ENCODE measurements at places on chromosomes 4 and X.

DNA sequence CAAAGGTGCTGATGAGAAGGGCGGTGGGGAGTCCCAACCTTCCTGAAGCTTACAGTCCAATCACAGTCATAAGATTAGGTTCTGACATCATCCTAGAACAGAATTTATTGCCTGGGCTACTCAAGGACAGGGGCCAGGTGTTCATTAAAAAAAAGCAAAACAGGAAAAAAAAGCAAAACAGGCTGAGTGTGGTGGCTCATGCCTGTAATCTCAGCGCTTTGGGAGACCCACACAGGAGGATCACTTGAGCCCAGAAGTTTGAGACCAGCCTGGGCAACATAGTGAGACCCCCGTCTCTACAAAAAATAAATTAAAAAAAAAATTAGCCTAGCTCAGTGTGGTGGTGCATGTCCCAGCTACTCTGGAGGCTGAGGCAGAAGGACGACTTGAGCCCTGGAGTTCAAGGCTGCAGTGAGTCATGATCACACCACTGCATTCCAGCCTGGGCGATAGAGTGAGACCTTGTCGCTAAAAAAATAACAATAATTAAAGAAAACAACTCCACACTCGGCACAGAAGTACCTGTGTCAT is 3.0 kb downstream of the RAB9A start:
- DNase-seq: no peak

DNA sequence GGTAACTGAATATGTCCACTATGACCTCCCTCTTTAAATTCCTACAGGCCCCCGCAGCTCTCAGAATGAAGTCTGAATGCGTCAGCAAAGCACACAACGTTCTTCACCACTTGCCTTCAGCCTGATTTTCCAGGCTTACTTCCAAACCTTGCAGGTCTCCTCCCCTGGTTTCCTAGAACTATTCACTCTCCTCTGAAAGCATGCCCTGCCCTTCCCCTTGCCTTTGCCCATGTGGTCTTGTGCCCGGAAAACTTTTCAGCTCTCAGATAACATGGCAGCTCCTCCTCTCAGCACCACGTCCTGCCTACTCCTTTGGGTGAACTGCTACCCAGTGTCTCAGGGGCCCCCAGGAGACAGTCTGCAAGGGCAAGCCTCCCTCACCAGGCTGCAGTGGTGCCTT is 268.5 kb upstream of the LDB2 start:
- DNase-seq: no peak

DNA sequence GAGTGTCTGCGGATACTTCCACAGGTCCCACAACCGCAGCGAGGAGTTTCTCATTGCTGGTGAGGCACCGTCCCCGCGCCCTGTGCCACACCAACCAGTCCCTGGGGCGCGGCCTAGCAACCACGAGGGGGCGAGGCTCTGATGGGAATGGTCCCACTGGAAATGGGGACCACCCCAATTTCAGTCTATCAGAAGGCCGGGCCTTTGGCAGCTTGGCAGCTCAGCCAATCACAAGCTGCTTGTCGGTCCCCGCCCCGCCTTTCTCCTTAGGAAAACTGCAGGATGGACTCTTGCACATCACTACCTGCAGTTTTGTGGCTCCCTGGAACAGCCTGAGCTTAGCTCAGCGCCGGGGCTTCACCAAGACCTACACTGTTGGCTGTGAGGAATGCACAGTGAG is 3.0 kb downstream of the TIMP1 start:
- DNase-seq: no peak

- no peak for DNase-seq
Measured at GRCh38 chr4:105451346-105451745, 22.5 kb downstream of the PPA2 start.

DNA sequence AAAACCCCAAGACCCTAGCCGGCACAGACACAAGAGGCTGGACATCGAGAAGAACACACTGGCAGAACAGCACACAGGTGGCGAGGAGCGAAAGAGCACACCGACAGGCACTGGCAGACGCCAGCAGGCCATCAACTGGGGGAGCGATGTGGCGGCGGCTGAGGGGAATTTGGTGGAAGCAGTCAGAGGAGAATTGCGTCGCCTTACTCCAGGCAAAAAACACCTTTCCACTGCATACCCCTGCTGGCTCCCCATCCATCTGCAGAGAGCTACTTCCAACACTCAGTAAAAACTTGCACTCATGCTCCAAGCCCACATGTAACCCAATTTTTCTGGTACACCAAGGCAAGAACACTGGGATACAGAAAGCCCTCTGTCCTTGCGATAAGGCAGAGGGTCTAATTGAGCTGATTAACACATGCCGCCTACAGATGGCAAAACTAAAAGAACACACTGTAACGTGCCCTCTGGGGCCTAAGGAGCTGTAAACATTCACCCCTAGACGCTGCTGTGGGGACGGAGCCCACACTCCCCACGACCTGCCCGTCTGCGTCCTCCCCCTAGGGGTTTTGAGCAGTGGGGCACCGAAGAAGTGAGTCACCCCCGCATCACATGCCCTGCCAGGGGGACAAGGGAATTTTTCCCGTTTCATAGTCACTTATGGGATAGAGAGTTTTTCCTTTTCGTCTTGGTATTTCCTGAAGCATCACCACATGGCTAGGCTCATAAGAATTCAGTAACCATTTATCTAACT is 262.3 kb downstream of the KCTD8 start:
- DNase-seq: no peak

DNA sequence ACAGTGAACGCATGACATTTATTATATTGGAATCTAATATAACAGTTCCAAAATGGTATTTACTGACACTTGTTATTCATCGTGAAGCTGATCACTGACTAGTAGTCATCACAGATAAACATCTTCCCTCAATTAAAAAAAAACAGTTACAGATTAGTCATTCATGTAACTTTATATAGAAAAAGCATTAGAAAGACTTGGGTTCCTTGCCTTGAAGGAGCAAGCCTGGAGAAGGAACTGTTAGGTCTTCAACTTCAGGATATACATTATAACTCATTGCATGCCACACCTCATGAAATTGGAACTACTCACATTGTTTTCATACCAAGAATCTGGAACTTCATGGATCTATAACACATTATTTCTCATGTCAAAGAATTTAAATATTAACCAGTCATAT is 317.7 kb downstream of the CCSER1 start:
- DNase-seq: no peak

DNA sequence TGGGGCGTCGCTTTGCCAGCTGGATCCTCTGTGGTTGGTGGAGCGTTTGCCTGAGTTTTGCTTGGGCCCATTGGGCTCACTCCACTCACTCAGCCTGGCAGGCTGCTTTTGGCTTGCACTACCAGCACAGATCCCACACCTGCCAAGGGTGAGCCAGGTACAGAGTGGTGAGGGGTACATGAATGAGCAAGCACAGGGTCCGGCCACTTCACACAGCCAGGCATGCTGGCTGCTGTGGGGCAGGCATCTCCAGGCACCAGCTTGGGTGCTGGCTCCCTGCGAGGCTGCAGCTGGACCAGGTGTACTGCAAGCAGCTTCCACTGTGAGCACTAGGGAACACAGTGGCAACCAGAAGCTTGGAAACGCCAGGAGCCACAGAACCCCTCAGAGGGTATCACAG is 60.1 kb upstream of the NPNT start:
- DNase-seq: no peak

- no peak for DNase-seq
Measured at GRCh38 chrX:44344687-44345086, 1.2 kb upstream of the EFHC2 start.

DNA sequence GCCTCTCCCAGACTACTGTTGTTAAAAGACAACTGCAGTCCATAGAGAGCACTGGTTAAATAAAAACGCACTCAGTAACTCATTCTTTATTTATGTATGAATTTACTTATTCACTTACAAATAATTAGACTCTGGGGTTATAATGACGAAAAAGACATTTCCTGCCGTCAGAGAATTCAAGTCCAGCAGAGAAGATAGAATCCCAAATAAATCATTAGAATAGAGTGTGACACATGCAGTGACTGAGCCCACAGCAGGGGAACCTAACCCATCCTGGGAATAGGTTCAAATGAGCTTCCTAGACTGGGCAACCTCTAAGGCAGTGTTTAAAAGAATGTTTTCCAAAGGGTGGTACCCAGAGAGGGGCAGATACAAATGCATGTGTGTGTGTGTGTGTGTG is 53.9 kb downstream of the FGFBP1 start:
- no peak for DNase-seq

DNA sequence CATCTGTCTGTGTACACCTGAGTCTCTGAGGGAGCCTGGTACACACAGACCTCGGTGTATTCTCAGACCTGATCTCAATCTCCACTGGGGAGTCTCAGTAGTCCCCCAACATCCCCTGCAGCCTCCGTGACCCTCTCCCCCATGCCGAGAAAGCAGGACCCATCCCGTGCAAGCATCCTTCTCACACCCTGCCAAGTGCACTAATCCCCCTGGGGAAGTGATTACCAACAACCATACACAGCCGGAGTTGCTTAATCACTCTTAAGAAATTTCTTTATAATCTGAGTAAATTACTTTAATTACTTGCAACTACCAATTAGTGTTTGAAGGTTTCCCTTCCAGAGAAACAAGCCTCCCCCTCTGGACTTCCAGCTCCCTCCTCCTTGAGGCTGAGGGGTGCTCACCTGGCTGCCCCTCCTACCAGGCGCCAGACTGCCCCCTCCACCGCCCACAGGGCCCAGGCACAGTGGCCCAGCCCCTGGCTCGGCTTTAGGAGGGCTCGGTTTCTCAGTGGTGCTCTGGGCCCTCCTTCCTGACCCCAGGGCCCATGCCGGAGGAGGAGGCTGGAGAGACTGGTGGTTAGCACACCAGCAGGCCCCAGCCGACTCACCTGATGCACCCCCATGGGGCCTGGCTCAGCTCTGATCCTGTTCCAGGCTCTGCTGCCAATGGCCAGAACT is 43.8 kb downstream of the PJA1 start:
- DNase-seq: no peak

- no peak for DNase-seq
Measured at GRCh38 chr4:4338210-4339001, 48.4 kb downstream of the ZBTB49 start.

DNA sequence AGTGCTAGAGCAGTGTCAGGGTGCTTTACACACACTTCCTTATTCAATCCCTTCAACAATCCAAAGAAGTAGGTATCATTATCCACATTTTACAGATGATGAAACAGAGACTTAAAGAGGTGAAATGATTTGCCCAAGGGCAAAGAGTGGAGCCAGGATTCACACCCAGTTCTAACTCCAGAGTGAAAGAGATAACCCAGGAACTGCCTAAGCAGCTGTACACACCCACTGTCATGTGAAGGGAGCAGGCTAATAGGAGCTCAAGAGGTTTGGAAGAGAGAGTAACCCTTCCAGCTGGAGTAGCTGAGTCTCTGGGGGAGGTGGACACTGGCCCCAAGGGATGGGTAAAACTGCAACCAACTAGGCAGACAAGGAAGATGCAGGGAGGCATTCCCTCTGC is 92.5 kb downstream of the FBXL5 start:
- no peak for DNase-seq

- no peak for DNase-seq
Measured at GRCh38 chrX:72392816-72393800, 87.4 kb upstream of the CITED1 start.

- no peak for DNase-seq
Measured at GRCh38 chrX:139692506-139692849, 15.5 kb downstream of the MCF2 start.

DNA sequence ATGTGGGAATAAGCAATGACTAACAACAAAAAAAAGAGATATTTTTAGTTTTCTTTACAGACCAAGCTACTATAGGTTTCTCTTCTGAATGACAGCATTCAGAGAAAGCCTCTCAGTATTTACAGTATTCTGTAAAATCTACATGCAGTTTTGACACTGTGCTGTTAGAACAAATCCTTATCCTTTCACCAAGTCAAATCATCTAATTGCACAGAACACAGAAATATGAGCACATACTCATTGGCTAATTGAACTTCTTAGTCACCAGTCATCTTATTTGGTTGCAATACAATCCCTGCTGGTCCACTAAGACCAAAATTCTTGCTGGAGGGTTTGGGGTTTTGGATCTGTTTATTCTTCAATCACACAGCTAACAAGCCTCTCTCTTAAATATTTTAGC is 5.7 kb downstream of the ACOT9 start:
- no peak for DNase-seq

DNA sequence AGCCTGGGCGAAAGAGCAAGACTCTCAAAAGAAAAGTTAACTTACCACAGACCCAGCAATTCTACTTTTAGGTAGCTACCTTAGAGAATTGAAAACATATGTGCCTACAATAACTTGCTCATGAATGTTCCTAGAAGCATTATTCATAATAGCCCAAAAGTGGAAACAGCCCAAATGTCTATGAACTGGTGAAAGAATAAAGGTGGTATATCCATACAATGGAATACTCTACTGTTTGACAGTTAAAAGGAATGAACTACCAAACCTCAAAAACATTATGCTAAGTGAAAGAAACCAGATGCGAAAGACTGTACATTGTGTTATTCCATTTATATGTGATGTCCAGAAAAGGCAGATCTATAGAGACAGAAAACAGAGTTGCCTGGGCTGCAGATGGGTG is 131.4 kb downstream of the UCHL1 start:
- no peak for DNase-seq

GRCh38 chrX:153446950-153447580 is 1.2 kb upstream of the TREX2 start:
- no peak for DNase-seq

GRCh38 chr4:166501941-166502382 is 628.9 kb downstream of the TLL1 start:
- DNase-seq: no peak

DNA sequence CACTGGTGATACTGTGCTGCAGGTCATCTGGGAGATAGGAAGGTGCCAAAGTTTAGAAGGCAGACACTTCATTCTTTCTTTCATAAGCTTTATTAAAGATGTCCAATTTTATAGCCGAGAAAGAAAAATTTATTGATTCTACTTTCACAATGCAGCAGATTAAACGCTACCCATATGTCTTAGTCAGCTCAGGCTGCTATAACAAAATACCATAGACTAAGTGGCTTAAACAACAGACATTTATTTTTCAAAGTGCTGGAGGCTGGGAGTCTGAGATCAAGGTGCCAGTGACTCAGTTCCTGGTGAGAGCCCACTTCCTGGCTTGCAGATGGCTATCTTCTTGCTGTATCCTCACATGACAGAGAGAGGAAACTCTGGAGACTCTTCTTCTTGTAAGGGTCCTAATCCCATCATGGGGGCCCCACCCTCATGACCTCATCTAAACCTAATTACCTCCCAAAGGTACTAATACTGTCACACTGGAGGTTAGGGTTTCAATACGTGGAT is 33.4 kb upstream of the KLHL34 start:
- no peak for DNase-seq

DNA sequence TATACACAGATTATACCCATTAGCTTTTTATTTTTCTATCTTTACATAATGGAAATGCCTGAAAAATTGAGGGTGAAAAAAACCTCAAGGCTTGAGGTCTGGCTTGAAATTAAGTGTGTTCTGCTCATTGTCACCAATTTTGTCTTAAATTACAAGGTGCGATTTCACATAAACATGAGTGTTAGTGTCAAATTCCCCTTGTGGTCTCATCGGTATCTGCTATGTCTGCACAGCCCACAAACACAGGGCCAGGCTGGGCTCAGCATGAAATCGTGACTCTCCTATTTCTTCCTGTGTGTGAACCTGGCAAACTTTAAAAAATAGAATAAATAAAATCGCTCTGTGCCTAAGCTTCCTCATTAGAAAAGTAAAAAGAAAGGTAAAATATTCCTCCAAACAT is 109.1 kb downstream of the CRLF2 start:
- DNase-seq: no peak

Data from stimulated activated CD4-positive, alpha-beta T cell treated with anti-CD3 and anti-CD28 coated beads, Interleukin-1b, Interleukin-23, amount 100 ng/mL, for 24 hours (primary cell).